CD8-positive, alpha-beta memory T cell (primary cell): ENCODE measurements at places on chromosomes 3 and 15.

DNA sequence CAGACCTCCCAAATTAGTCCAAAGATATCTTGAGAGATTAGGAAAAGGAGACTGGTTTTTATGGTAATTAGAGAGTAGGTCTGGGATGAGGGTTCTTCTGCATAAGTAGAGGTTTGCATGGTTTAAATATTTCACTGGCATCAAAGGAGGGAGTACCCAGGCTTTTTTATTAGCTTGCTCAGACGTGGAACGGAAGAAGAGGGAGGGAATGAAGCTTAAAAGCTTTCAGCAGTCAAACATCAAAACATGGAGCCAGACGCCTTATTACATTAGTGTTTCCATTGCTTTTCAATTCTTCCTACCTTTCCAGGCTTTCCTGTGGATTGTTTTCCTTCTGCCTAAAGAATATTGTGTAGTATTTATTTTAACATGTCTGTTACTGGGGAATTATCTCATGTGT, 342.1 kb upstream of the SOX2 start:
- H3K27me3 ChIP-seq: no peaks in the 10 kb centered on the region
- H3K4me3 ChIP-seq: no peak overlapping the region
- H3K27ac ChIP-seq: no peak overlapping the region
- no peaks in the 10 kb centered on the region for H3K36me3 ChIP-seq
- no peak for DNase-seq
- H3K4me1 ChIP-seq: no peaks in the 10 kb centered on the region

DNA sequence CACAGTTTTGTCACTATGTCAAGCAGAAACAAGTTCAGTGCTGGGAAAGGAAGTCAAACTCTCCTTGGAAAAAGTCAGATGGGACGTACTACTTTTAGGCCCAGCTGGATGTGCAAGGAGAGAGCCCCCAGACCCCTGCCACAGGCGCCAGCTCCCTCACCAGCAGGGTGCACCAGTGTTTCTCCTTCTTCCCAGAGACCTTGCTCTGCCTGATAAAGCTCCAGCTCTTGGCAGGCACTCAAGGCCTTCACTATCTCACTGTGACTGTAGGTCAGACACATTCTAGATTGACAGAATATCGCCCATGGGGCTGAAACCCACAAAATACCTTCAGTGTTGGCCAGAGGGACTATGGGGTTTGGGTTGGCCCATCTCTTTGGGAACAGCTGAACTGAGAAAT, 54.8 kb upstream of the CHRNB4 start:
- DNase-seq: no peak
- no peaks in the 10 kb centered on the region for H3K36me3 ChIP-seq
- H3K27me3 ChIP-seq: no peaks in the 10 kb centered on the region
- H3K27ac ChIP-seq: no peak overlapping the region

DNA sequence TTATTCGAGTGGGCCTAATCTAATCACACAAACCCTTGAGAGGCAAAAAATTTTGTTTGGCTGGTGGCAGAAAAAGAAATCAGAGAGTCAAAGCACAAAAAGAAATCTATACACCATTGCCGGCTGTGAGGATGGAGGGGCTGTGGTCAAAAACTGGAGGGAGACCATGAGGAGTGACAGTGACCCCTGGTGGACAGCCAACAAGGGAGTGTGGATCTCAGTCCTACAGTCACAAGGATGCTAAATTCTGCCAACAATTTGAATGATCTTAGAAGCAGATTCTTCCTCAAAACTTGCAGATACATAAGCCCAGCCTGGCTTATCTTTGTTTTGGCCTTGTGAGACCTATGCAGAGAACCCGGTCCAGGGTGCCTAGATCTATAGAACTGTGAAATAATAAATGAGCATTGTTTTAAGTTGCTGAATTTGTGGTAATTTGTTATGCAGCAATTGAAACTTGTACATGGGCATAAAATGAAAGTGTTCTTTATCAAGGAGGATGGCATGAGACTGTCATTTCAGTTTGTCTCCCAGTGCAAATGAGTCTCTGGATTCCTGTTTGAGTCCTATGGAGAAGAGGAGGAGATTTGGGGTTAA, 103.0 kb upstream of the ARHGEF26 start:
- peak; percentile 2 for DNase-seq
- no peaks in the 10 kb centered on the region for H3K36me3 ChIP-seq
- no peak overlapping the region for H3K4me3 ChIP-seq
- no peak overlapping the region for H3K27ac ChIP-seq

GRCh38 chr3:178195824-178196223, 340.4 kb upstream of the KCNMB2 start:
- DNase-seq: no peak
- no peak overlapping the region for H3K27ac ChIP-seq
- H3K4me1 ChIP-seq: no peaks in the 10 kb centered on the region
- H3K4me3 ChIP-seq: no peak overlapping the region
- H3K36me3 ChIP-seq: no peaks in the 10 kb centered on the region
